ENCODE measurements at places on chromosomes 7 and 10. TPM values are rescaled to one million over a fixed set of nuclear protein-coding genes. Genes with fewer than 3 reads are reported as not detected.
A peak's percentile ranks its signal among the peaks of the same experiment; 100 is the strongest.

DNA sequence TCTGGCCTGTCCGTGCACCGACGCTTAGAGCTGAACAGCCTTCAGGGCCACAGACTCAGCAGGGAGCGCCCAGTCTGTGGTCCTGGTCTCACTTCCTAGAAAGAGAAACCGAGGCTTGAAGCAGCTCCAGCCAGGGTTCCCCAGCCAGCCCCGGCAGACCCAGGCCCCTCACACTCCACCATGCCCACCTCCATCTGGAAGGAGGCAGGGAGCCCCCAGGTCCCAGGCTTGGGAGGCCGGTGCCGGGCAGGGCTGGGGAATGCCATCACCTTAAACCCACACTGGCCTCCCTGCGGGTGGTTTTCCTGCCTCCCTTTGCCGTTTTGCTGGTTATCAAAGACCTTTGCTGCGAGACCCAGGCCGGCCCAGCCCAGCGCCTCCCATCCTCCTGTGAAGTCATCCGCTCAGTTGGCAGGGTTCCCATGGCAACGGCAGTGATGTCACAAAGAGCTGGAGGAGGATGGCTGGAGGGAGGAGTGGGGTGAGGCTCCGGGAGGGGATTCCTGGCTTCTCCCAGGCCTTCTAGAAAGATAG, 24.0 kb downstream of the ELFN1 start:
- no peak for DNase-seq
- H3K4me3 ChIP-seq, result no peak overlapping the region
- no peaks in the 10 kb centered on the region for H3K27me3 ChIP-seq
- no peak overlapping the region for H3K27ac ChIP-seq
- H3K4me1 ChIP-seq, result peaks cover 2% of the 10 kb centered on the region

DNA sequence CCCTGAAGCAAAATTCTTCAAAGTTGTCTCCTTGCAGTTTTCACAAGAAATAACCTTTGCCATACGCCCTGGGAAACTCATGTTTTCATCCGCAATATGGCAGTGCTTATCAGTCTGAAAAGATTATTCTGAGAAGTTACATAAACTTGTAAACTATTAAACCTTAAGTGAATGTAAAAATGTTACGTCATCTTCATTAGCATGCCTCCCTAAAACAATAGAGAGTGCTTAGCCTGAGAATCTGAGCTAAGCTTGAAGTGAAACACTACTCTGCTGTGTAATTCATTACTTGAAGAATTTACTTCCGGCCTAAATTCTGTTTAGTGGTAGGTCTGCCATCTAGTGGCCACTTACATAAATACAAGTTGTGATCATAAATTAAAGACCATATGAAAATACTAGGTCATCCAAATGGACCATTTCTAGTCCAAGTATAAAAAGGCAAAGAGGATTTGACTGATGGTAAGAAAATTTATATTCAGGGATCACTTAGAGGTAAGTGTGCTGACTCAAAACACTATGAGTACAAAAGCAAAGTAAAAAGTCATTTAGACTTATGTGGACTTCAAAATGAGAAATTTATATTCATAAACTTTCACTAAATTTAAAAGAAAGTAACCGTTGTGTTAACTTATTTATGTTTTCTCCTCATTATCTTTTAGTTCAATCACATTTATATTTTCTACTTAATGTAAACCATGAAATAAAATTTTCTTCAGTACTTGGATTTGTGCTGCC, 745.1 kb upstream of the LRRTM3 start:
- no peak overlapping the region for H3K4me3 ChIP-seq
- DNase-seq, result peak; percentile 78
- H3K4me1 ChIP-seq, result no peaks in the 10 kb centered on the region
- no peaks in the 10 kb centered on the region for H3K36me3 ChIP-seq
- H3K27me3 ChIP-seq, result no peaks in the 10 kb centered on the region
- H3K27ac ChIP-seq, result no peak overlapping the region

GRCh38 chr10:24452030-24452429, 243.1 kb downstream of the KIAA1217 start:
- H3K36me3 ChIP-seq, result no peaks in the 10 kb centered on the region
- H3K27me3 ChIP-seq, result peaks cover 46% of the 10 kb centered on the region
- no peak for DNase-seq

DNA sequence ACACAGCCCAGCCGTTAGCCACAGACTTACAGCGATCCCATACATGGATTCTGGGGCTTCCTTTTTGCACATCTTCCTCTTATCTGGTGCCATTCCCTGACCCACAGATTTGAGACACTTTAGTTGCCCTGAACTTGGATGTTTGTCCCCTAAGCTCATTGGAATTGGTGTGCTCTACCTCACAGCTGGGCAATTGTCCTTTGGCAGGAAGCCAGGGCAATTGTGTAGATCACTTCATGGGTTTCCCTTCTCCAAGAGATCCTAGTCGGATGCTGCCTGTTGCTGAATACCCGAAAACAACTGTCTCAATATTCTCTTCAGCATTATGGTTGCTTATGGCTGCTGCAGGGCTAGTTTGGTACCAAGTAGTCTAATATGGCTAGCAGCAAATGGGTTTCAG, 470.7 kb upstream of the MKI67 start:
- peak; percentile 28 for DNase-seq
- no peaks in the 10 kb centered on the region for H3K4me1 ChIP-seq
- H3K36me3 ChIP-seq, result no peaks in the 10 kb centered on the region

Gene DRGX
- not detected for total RNA-seq

Gene SLC39A12
- not detected for total RNA-seq

All from activated CD4-positive, alpha-beta T cell treated with anti-CD3 and anti-CD28 coated beads, Interleukin-2, amount 10 ng/mL, durations not matched to agents 24 days and 14 days (primary cell).